Breast epithelium (tissue), 4 donors: ENCODE measurements at places on chromosomes 2 and 18. TPM values are rescaled to one million over a fixed set of nuclear protein-coding genes. Genes with fewer than 3 reads are reported as not detected.

Gene NPPC
- 0.66 TPM for total RNA-seq

Gene NPHP1
- 15.4 TPM for total RNA-seq

Gene STPG4
- 0.32 TPM for total RNA-seq

DNA sequence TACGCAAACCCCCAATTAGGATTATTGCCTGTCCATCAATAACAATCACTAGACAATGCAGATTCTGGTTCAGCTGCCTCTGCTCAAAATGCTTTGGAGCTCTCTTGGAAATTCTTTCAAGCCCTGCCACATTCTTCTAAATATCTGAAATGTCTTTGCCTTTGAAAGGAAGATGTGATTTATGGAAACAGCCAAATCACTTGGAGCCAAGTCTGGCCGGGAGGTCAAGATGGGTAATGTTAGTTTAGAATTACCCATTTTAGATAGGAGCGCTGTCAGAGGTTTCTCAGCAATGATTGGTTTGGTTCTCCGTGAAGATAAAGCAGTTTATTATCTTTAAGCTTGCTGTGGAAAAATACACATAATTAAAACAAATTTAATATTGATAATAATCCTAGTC is 306.7 kb downstream of the SETBP1 start:
- DNase-seq = no peak

- DNase-seq = no peak
Measured at GRCh38 chr2:28688818-28689217, 62.8 kb upstream of the PPP1CB start.

DNA sequence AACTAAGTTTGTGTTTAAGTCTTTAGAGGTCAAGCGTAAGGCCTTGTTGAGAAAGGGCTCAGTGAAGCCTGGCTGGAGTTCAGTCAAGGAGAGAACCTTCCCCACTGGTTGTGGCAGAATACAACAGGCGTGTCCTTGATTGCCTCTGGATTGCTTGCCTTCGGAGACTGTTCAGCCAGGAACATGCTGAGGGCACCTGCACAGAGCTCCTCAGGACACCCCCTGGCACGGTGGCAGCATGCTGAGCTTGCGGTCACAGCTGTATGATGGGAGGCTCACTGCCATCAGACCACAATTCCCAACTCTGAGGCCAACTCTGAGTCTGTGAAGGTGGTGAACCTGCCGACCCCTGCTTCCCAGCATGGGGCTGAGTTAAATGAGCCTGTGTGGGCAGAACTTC is 130.0 kb downstream of the LPIN1 start:
- DNase-seq = no peak

GRCh38 chr2:200172944-200173581 is 133.4 kb upstream of the SPATS2L start:
- DNase-seq = no peak

GRCh38 chr2:214203744-214204289 is 207.0 kb upstream of the VWC2L start:
- DNase-seq = no peak

- DNase-seq = no peak
Measured at GRCh38 chr18:21934766-21935015, 194.1 kb downstream of the MIB1 start.

DNA sequence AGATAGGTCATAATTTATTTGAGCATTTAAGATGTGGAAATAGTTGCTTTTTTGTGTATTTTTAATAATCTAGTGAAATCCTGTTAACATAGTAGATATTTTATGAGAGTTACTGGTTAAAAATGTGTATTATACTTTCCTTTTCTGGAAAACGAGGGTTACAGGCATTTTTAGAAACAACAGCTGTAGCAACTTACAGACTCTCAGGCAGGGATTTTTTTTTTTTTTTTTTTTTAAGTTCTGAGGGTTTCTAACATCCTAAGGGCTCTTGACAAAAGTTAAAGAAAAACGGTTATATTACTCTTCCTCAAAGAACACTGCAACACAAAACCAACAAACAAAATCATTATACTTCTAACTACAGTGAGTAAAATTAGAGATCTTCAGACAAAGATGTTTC is 205.9 kb downstream of the ACKR3 start:
- no peak for DNase-seq
